ENCODE measurements at places on chromosomes 2 and 18.

DNA sequence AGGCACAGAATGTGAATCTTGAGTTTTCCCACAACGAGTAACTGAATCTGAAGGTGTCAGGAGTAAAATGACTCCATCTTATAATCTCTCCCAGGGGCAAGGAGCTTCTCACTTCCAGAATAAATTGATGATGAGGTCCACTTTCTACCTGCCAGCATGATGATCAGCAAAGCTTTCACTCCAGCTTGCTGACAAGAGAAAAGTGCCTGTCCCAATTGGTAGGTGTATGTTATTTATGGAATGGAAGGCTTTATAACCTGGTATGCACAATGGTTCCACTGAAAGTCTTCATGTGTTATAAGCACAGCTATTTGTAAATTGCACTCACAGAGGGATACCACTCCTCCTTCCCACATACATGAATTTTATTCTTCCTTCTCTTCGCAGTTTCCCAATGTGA is 401.0 kb upstream of the UBE2E3 start:
- no peak for DNase-seq

DNA sequence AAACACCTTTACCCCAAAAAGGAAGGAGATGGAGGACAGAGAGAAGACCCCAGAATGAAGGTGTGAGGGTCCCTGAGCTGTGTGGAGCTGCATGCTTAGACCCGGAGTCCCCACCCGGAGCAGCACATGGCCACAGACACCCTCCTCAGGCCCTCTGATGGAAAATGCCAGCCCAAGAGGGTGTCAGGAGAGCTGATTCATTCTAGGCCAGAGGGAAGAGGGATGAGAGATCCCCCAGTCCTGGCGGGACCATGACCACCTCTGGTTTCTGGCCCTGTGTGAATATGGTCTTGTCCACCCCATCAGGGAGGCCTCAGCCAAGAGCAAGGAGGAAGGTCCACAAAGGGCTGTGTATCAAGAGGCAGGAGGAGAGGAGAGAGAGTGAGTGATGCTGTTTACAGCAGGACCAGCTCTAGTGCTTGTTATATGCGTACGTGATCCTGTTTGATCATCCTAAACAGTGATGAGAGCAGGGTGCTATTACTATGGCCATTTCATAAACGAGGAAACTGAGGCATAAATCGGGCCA is 186.6 kb upstream of the HAAO start:
- DNase-seq, result no peak

DNA sequence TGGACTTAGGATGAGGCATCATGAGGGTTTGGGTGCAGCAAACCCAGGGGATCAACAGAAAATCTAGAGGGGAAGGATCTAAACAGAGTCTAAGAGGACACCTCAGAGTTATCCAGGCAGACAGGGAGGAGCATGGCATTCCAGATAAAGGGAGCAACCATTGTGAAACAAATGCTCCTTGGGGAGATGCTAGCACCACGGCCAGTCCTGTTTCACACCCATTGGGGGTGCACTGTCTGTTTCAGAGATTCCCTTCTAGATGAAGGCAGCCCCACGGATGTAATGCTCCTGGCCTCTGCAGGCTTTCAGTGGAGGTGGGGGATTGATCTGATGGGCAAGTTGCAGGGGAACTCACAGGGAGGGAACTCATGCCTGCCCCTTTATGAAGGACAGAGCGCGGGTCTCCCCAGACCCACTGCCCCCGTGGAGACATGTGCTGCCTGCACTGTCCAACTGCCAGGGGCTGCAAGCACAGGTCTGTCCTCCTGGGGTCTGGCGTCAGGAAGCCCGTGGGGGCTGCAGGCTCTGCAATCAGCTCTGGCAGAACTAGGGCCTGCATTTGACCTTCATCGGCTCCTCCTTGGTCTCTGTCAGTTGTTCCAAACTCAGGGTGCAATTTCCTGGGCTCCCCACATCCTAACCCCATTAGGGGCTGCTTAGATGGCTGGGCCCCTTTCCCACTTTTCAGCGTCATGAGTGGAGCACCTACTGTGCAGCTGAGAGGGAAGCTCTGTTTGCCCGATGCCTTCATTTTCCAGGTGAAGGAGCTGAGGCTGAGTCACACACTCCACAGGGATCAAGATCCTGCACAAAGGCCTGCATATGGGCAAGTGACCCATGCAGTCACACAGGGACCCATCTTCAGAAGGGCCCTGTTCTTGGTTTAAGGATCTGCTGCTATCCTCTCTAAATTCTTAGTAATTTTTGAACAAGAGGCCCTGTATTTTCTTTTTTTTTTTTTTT is 163.4 kb downstream of the ARL4C start:
- DNase-seq, result no peak

DNA sequence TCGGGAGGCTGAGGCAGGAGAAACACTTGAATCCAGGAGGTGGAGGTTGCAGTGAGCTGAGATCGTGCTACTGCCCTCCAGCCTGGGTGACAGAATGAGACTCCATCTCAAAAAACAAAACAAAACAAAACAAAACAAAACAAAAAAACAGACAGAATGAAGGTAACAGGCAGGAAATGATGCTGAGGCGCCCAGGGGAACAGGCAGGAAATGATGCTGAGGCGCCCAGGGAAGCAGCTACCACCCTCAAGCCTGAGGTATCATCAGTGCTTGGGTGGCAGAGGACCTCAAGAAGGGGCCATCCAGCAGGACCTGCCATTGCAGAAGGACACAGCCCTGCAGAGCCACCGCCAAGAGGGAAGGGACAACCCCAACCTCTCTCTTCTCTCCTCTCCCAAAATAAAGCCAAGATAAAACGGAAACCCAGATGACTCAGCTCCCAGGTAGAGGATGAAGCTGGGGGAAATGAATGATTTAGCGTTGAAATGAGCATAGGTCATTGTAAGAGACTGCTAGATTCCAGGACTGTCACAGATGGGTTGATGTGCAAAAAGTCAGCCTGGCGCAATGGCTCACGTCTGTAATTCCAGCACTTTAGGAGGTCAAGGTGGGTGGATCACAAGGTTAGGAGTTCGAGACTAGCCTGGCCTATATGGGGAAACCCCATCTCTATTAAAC is 19.3 kb downstream of the SOWAHC start:
- no peak for DNase-seq

DNA sequence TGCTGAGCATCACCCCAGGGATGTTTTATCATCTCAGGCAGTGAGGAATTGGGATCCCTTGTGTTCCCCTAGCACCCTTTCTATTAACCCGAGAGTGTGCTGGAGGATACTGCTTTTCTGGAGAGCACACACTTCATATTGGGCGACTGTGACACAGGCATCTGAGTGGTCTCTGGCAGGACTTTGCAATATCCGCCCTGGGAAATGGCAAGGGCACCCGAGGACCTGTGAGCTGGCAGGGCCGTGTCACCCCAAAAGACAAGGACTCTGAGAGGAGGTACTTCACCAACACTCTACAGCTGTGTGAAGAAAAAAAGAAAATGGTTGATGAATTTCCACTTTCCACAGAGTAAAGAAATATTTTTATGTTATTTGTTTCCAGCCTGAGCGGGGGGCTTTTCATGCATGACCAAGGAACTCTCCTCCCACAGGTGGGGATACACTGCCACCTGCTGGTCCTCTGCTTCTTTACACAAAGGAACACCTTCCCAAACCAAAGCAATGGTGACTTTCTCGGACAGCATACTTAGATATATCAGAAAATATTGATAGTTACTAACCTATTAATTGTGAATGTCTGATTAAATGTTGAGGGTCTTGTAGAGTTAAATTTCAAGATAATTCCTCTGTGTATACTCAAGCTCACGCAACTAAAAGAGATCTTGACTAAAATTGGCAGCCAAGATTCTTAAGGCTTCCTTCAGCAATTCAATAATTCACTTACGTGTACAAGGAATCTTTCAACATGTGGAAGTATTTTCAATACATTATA is 45.9 kb upstream of the REG3G start:
- peak; percentile 67 for DNase-seq

DNA sequence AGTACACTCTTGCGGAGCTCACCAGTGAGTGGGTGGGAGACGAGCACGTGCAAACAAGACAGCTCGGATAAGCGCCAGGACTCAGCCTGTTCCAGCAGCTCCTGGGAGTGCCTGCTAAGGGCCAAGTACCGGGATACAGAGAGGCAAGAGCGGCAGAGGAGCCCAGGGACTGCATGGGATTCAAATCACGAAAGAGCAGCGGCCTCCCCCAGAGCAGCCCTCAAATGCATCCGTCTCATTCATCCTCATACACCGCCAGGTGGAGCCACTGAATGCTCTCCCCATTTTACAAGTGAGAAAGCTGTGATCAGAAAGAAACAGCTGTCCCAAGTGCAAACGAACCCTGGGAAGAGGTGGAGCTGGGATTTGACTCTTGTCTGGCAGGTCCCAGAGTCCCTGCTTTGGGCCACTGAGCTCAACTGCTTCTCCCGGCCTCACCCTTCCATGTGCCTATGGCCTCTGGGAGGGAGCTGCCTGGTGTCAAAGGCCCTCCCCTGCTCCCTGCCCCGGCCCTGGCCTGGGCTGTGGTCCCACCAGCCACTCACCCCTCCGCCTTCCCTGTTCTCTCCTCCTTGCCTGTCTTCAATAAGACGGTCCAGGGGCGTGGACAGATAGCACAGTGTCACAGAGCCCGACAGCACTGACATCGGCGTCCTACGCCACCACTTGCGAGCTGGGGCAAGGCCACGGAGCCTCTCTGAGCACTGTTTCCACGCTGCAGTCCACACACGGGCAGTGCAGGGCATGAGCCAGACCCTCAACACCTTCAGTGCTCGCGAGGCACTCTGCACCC is 72.8 kb upstream of the TAF1B start:
- peak; percentile 88 for DNase-seq

- no peak for DNase-seq
Measured at GRCh38 chr2:43939695-43940256, 56.0 kb downstream of the LRPPRC start.

- DNase-seq, result no peak
Measured at GRCh38 chr2:101753720-101754490, 56.4 kb downstream of the MAP4K4 start.

Measured in H9 (cell line).